ENCODE measurements at places on chromosomes 13 and 19. TPM values are rescaled to one million over a fixed set of nuclear protein-coding genes. Genes with fewer than 3 reads are reported as not detected.

The RXFP2 gene
- not detected for polyA plus RNA-seq

DNA sequence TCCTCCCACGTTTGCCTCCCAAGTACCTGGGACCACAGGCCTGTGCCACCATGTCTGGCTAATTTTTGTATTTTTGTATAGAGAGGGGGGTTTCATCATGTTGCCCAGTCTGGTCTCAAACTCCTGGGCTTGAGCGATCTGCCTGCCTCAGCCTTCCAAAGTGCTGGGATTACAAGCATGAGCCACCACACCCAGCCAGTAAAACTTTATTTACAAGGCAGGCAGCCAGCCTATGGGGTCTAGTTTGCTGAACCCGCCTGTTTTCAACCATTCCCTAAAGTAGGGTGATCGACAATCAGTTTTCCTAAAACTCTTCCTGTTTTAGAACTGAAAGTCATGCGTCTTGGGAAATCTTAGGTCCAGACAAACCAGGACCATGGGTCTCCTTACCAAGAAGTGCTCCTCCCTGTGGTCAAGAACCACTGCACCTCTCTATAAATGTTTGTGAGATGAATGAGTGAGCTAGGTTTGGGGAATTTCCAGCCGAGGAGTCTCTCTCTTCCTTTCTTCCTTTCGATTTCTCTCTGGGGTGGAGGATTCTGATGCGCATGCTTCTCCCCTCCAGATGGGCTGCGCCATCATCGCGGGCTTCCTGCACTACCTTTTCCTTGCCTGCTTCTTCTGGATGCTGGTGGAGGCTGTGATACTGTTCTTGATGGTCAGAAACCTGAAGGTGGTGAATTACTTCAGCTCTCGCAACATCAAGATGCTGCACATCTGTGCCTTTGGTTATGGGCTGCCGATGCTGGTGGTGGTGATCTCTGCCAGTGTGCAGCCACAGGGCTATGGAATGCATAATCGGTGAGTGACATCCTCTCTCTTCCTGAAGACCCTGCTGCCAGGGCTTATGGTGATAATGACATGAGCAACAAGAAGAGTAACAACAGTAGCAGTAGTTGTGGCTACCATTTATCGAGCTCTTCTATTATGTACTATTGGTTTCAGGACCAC is 38.7 kb downstream of the ADGRE1 start:
- DNase-seq = no peak

DNA sequence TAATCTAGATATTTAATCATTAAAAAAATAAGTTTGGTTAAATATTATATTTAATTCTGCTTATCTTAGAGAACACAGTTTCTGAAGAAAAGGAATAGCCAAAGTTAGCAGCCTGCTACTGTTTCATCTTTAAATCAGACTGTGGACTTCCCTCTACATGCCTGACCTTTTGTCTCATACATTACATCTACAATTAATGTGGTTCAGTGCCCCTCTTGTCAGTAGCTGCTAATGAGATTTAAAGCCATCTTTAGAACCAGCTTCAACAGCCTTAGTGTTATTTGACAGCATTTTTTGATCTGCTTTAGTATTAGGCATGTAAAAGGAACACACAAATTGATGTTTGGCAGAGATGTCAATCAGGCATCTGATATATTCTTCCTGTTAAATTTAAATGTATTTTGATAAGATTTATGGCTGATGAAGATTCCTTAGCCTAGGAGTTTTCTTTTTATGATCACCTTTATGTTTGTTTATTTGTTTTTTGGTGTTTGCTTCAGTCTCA is 1925.8 kb upstream of the PRR20A start:
- DNase-seq = no peak

DNA sequence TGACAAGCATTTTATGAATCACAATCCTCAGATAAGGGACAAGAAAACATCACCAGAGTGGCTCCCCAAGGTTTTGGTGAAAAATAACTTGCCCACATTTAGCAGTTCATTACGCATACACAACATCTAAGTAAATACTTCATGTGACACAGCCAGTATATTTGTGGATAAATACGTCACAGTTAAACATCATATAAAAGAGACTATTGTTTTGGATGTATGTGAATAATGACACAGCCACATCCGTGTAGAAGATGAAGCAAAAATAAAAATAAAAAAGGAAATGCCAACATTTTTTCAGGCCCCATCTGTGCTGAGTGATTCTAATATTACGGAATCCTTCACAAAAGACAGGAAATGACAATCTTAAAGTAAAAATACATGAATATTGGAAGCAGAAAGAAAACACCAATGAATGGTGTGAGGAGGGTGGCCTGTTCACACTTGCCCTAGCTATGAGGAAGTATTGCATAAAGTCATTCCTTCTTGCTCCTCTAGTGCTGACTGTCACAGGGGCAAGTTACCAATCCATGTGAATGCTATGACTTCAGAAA is 457.1 kb downstream of the KLF12 start:
- peak; percentile 43 for DNase-seq

GRCh38 chr19:14122924-14123323 is 5.4 kb upstream of the PRKACA start:
- DNase-seq = no peak

The FCGBP gene
- 9.4 TPM for polyA plus RNA-seq

The SMAD9 gene
- polyA plus RNA-seq = 10.8 TPM

GRCh38 chr19:19554074-19555023 is 16.3 kb downstream of the CILP2 start:
- DNase-seq = no peak

The IGSF23 gene
- not detected for polyA plus RNA-seq

DNA sequence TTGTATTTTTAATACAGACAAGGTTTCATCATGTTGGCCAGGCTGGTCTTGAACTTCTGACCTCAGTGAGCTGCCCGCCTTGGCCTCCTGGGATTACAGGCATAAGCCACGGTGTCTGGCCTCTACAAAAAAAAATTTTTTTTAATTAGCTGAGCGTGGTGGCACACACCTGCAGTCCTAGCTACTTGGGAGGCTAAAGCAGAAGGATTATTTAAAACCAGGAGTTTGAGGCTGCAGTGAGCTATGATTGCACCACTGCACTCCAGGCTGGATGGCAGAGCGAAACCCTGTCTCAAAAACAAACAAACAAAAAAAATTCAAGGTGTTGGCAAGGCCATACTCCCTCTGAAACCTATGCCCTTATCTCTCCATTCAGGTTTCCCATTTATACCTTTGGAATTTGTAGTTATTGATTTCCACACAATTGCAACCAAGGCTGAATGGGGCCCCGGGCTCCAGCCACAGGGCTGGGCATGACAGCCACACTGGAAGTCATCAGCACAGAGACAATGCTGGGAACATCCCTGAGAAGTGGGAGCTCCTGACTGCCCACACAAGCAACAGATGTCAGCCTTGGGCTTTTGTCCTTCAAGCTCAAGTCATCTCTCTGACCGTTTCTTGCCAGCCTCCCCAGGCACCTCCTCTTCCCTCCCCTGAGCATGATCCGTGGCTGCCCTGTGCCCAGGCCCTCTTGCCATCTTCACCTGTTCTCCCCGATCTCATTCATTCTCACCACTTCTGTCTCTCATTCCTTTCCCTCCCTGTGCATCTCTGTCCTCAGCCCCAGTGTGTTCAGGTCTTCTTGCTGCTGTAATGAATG is 27.2 kb upstream of the CALM3 start:
- no peak for DNase-seq

- DNase-seq = no peak
Observed at GRCh38 chr13:40963927-40964326, 55.2 kb downstream of the ELF1 start.

- DNase-seq = no peak
Observed at GRCh38 chr19:49594157-49594992, 3.4 kb downstream of the PRR12 start.

The MYCBP2 gene
- polyA plus RNA-seq = 43.7 TPM

- no peak for DNase-seq
Observed at GRCh38 chr13:114043421-114044053, 69.7 kb upstream of the C13orf46 start.

GRCh38 chr13:114203536-114203935 is 24.5 kb downstream of the CFAP97D2 start:
- DNase-seq = no peak

The MARK4 gene
- polyA plus RNA-seq = 34.4 TPM

GRCh38 chr19:47661161-47661560 is 52.1 kb upstream of the EHD2 start:
- no peak for DNase-seq

The KRI1 gene
- polyA plus RNA-seq = 29.9 TPM

DNA sequence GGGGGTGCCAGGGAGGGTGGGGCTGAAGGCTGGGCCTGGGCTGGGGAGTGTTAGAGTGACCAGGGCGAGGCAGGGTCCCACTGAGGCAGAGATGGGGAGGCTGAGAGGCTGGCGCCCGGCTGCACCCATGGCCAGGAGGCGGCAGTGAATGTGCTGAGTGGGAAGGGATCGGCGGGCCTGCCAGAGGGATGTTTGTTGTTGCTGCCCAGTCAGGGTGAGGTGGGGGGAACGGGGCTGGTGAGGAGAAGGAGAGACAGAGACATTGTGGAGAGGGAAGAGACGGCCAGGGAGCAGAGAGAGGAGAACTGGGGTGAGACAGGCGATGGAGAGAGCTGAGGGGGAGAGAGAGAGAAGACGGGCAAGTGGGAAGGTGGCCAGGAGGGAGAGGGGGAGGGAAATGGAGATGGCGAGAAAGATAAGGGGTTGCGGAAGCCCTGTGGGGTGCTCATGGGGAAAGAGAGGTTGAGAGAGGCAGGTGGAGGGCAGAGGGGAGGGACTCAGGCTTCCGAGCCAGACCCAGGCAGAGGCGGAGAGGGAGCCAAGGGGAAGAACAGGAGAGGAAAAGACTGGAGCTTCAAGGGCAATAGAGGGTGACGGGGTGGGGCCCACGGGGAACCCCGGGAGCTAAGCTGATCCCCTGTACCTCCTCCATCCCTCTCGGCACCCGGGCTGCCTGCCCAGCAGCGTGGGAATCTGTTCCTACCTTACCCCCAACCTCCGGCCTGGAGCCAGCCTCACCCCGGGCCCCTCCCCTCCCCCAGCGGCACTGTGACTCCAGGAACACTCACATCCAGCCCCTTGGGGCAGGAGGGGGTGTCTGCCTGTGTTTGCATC is 690 bp upstream of the B3GNT8 start:
- no peak for DNase-seq

DNA sequence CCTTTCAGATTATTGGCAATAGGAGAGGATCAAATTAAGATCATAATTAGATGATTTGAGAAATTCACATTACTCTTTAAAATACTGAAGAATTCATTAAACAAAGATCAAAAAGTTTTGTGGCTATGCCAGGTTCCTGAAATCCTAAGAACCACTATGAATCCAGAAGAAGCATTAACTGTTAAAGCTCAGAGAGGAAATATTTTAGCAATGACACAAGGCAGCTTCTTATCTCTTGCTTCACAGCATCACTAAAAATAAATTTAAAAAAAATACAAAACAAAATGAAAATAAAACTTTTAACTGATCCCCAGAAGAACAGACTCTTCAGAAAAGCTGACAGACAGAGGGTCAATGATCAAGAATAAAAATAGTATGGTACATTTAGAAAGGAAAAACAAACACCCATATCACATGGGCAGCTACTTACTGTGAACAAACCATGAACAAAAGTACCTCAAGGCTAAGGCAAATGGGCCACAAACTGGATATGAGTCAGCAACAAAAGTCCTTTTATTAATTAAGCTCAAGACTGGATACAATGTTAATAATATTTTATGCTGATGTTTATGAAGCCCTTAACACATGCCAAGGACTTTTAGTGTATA is 19.6 kb downstream of the RNF6 start:
- no peak for DNase-seq

The YJEFN3 gene
- polyA plus RNA-seq = 4.6 TPM

- peak; percentile 40 for DNase-seq
Observed at GRCh38 chr13:98939660-98940191, 38.1 kb downstream of the DOCK9 start.

The TRPC4 gene
- polyA plus RNA-seq = 1.4 TPM

DNA sequence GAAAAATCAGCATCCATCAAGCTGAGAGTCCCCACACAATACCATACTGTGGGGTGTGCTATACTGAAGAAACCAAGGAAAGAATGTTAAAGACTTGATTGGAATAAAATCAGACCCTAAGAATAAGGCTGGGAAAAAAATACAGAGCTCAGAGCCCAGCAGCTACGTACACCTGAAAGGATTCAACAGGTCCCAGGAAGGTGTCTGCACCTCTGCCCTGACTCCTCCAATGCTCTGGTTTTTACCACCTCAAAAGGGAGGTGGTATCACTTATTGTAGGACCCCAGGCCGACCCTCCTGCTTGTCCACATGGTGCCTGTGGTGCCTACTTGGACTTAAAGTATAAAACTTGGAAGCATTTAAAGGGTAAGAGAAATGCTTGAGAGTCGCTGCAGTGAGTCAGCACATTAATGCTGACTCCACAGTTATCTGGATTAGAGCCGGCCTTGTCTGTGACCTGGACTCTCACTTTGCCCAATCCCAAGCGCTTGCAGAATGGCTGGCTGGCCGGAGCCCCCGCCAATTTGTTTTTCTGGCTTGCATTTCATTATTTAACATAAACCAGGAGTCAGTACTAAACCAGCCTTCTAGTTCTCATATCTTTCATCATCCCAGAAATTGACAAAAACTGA is 110.1 kb downstream of the FGF14 start:
- no peak for DNase-seq

DNA sequence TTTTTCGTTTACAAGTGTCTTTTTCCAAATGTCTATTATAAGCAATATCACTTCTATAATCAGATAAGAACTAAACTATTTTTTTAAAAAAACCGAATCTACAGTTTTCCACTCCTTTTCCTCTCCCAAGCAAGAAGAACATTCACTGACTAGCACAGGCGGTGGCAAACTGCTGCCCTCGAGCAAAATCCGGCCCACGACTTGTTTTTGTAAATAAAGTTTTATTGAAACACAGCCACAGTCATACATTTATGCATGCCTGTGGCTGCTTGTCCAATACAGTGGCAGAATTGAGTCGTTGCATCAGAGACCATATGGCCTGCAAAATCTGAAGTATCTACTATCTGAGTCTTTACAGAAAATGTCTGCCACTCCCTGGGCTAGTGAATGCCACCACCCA is 27.4 kb downstream of the INSR start:
- DNase-seq = no peak

- no peak for DNase-seq
Observed at GRCh38 chr13:33032037-33032625, 15.9 kb downstream of the KL start.

DNA sequence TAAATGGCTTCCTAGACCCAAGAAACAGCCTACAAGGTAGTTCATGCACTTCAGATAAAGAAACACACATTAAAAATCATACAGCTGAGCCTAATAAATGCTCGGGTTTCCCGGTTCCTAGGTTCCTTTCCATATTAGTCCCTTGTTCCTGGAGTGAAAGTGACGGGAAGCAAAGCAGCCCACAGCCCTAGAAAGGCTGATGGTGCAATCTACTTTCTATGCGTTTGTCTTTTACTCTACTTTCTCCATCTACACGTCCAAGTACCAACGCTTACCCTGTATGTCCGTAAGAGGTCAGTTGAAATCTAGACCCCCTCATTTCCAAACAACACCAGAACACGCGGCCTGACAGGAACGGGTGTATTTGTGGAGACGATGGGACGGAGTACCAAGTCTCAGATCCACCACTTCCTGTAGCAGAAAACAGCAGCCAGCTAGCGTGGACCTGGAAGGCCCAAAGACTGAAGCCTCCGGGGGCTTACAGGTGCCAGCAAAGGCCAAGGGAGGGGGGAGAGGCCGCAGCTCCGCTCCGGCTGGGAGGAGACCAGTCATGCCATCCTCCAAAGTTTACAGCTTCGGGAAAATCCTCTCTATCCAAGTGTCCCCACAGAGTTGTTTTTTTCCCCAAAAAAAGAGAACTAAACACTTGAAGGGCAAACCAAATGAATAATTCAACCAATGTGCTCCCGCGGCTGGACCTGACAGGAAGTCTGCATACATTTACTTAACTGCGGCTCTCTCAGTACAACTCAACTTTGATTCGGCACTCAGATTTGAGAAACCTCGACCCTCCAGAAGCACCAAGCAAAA is 34.1 kb downstream of the STK24 start:
- no peak for DNase-seq

The CD79A gene
- 0.80 TPM for polyA plus RNA-seq

The APBA3 gene
- 21.7 TPM for polyA plus RNA-seq
